ENCODE measurements at places on chromosomes 4 and X.

GRCh38 chrX:31224381-31225012 lies 152.7 kb upstream of the FTHL17 start:
- DNase-seq, result no peak

GRCh38 chrX:41381685-41382084 lies 47.7 kb downstream of the DDX3X start:
- DNase-seq, result peak; percentile 68

- no peak for DNase-seq
These were observed 143.6 kb downstream of the RCHY1 start for GRCh38 chr4:75370576-75370975.

DNA sequence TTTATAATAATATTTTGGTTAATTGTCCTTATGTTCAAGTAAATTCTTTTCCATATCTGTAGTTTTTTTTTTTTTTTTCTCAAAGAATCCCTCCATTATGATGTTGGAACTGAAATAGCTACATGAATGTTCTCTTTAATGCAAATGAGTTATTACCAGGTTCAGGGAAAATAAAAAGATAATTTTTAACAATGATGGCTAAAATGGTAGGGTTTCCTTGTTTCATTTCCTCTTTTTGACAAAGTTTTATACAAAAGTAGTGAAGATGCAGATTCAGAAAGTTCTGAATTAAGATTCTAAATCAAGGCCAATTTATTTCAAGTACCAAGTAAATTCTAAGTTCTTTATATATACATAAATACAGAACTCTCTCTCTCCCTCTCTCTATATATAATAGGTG lies 779.0 kb upstream of the INTU start:
- no peak for DNase-seq

GRCh38 chr4:159190651-159191050 lies 87.8 kb downstream of the RAPGEF2 start:
- no peak for DNase-seq

- no peak for DNase-seq
These were observed 6.6 kb downstream of the LNX1 start for GRCh38 chr4:53584658-53585057.

DNA sequence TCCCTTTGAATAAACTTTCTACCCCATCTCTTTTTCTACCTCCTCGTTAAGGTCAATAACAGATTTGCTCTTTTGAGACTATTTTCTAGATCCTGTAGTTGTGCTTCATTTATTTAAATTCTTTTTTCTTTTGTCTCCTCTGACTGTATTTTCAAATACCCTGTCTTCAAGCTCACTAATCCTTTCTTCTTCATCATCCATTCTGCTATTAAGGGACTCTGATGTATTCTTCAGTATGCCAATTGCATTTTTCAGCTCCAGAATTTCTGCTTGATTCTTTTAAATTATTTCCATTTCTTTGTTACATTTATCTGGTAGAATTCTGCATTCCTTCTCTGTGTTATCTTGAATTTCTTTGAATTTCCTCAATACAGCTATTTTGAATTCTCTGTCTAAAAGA lies 36.0 kb upstream of the ARMCX4 start:
- DNase-seq, result no peak

GRCh38 chr4:170423137-170423536 lies 333.4 kb upstream of the AADAT start:
- DNase-seq, result no peak

GRCh38 chr4:92455951-92456350 lies 152.2 kb downstream of the GRID2 start:
- DNase-seq, result no peak

- DNase-seq, result no peak
These were observed 64.3 kb upstream of the GPR174 start for GRCh38 chrX:79080141-79080540.

DNA sequence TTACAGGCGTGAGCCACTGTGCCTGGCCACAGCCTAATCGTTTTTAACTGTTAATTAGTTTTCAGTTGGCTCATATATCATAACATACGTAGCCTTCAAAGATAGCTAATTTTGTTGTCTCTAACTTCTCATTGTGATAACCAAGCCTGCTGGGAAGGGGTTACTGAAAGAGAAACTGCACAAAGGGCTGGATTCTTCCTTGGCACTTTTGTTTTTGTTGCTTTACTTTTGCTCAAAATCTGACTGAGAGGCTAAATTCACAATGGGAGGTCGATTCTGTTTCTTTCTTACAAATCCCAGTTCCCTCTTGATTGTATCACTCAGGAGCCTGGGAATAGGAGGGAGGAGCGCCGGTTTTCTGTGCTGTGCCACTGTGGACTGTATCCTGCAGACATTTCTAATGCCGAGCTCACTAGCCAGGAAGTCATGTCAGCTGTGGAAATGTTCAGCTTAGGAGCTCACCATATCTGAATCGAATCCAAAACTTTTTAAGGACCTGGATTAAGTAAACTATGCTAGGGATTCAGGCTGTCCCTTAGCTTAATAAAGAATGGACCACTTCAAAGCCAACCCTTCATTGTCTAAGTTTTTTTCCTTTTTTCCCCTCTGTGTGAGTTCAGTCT lies 120.5 kb upstream of the FAT1 start:
- DNase-seq, result no peak

- DNase-seq, result no peak
These were observed 135.3 kb downstream of the SHROOM3 start for GRCh38 chr4:76570141-76570973.

- no peak for DNase-seq
These were observed 87.4 kb upstream of the GK2 start for GRCh38 chr4:79495447-79495846.

DNA sequence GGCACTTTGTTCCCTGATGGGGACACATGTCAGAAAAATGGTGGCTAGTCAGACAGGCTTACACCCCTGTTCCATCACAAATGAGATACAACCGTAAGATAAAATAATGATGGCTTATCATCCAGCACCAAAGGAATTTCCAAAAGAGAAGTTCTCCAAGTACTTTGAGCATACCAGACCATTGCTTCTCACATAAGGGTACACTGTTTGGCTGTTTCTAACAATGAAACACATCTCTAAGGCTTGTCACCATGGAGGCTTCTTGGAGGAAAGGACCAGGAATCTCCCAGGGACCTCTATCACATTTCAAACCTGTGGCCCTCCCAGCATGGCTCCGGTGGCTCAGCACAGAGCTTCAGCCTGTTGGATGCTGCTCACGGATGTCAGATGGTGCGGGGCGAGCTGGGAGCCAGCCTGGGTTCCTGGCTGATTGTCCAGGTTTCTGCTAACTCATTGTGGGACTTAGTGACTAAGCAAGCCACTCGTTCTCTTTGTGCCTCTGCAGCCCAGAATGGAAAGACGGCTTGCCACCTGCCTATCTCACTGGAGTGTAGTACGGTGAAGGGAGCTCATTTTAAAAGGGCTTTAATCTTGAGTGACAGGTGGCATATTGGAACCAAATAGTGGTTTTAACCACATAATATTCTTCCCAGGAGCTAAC lies 54.5 kb downstream of the FHDC1 start:
- DNase-seq, result no peak

DNA sequence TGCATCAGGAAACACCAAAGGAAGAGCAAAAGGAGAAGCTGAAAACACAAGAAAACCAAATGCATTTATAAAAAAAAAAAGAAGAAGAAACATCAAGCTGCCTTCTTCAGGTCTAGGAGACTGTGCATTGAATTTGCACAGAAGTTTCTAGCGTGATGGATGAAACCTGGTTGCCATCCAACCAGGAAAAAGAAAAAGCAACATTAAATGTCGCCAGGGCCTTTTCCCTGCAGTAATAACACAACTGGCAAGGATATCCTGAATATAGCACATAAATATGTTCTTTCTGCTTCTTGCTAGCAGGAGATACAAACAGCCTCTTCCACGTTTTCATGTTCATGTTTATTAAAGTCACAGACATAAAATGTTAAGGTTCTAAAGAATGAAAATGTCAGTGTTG lies 60.8 kb upstream of the ZFP42 start:
- no peak for DNase-seq

GRCh38 chr4:144302704-144303536 lies 162.4 kb upstream of the GYPA start:
- DNase-seq, result no peak

DNA sequence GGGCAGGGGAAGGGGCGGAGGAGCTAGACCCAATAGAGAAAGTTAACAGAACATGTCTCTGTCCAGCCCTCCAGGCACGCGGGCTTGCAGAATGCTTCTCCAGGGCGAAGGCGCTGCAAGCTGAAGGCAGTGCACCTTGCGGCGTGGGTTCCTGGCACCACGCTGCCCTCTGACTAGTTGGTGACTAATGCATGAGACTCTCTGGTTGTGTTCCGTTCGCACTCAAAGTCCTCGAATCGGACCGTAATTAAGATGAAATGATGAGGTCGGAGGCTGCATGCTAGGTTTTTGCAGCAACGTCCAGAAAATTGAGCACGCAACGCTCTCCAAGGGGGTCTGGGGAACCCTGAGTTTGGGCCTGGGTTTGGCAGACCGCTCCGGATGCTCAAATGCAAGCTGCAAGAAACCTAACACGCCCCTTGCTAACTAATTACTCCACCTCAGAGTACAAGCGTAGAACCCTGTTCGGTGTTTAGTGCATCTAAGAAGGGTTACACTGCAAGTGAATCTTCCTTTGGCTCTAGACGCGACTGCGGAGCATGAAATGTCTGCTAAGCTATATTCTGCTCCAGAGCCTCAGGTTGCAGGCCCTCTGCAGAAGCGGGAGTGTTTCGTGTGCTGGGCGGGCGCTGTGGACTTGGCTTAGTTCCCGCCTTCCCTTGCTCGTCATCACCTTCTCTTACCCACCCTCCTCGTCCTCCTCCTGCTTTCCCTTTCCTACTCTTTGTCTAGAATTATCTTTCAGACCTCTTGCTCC lies 57.1 kb upstream of the NKAP start:
- DNase-seq, result no peak

GRCh38 chr4:106986486-106986885 lies 49.6 kb downstream of the DKK2 start:
- no peak for DNase-seq

DNA sequence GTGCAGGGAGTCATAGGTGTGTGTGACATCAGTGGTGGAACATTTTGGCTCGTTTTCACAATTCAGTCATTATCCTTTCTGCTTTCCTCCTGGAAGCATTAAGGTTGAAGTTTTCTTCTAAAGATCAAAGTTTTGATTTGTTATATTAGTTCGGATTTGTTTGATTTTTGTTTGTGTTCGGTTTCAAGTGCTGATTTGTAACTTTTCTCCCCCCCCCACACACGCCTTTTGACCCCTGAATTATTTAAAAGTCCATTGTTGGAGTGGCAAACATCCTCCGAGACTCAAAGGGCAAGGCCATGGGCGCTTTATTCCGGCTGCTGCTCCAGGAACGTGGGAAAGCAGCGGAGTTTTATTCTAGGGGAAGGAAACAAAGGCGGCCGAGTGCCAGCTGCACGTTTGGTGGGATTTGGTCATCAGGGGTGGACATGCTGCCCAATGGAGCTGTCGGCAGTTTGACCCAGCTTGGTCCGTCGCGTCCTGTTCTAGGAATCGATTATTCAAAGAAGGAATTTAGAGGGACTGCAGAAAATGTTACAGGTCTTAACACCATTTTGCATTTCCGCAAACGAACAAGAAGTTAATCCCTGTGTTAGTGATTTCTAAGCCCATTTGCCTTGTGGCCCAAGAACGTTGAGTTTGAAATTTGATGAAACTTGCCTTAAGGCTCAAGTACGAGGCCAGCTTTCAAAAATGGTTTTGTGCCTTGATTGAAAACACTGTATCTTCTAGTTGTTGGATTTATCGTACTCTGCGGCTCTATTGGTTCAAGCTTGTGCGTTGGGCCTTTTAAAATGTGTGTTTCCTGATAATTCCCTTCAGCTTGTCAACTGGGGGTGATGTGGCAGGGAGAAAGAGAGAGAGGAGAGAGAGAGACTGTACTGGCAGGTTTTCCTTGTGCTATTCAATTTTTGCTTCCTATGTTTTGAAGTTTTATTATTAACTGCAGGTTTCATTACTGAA lies 565 bp upstream of the ZNF41 start:
- DNase-seq, result peak; percentile 27

DNA sequence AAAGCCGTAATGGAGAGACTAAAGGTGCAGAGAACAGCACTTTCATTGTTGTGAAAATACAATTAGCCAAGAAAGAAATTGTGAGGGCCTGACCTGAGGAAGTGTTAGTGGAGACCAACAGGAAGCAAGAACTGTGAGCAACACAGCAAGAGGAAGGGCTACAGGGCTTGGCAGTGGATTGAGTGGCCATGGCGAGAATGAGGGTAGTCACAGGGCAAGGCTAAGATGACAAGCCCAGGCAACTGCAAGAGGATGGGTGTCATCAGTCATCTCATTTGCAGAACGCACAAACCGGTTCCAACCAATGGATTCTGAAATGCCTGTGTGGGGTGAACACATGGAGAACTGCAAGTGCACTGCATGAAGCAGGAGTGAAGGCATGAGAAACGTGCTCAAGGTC lies 3.6 kb downstream of the SLC10A6 start:
- DNase-seq, result no peak

DNA sequence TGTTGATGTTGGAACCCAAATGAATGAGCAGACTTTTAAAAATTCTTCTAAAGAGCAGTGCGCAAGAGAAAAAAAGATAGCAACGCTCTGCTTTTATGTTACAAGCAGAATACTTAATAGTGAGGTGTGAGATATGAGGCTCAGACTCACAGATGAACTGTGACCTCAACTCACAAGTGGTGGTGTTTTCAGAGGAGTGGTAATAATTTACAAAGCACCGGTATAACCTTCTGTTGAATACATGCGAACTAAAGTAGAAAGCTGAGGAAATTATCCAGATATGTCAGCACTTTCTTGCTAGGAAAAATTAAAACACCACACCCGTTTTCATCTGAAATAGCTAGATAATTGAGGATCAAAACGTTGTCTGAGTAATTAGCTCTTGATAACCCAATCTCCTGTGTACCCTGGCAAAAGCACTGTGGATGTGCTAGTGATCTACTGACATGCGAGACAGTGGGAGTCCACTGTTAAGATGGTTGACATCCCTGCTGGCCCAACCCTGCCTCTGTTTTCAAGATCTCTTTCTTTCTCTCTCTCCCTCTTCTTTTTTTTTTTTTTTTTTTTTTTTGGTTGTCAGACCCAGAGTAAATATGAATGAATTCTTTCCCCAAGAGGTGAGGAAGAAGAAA lies 6.9 kb upstream of the TLL1 start:
- DNase-seq, result no peak

- DNase-seq, result no peak
These were observed 821.3 kb downstream of the TRIML1 start for GRCh38 chr4:188960411-188961093.

GRCh38 chrX:133364865-133365264 lies 50.4 kb downstream of the GPC4 start:
- DNase-seq, result no peak

GRCh38 chrX:9501362-9501761 lies 36.5 kb downstream of the TBL1X start:
- no peak for DNase-seq
